ENCODE measurements at places on chromosomes 3 and 15.

DNA sequence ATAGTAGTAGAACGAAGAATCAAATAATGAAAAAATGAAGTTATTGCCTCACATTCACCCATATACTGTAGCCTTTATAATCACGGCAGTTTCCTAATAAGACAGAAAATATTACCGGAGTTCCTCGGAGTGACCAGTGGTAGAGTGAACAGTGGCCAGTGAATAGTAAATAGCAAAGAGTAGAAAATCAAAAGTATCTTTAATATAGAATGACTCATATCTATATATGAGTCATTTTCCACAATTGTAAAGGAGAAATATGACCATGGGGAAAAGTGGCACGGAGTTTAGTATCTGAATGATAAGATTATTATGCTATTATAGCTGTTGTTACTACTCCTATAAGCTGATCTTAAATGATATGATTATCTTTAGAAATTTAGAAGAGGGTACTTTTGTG lies 38.5 kb downstream of the ZBTB20 start:
- no peak for DNase-seq

DNA sequence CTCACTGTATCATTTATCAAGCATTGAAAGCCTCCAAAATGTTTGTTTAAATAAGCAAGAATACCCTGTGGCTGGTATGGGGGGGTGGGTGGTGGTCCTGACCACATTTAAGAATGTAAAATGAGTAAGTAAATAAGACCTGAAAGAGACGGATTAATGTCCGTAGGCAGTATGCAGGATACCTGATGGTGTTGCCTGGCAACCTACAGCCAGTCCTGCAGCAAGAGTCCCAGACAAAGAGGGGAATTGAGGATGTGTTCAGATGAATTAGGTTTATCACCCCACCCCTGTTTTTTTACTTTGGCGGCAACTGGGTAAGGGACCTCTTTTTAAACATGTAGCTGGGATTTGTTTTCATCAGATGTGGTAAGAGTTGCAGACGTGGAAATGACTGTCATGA lies 99.8 kb upstream of the BFSP2 start:
- DNase-seq: no peak

DNA sequence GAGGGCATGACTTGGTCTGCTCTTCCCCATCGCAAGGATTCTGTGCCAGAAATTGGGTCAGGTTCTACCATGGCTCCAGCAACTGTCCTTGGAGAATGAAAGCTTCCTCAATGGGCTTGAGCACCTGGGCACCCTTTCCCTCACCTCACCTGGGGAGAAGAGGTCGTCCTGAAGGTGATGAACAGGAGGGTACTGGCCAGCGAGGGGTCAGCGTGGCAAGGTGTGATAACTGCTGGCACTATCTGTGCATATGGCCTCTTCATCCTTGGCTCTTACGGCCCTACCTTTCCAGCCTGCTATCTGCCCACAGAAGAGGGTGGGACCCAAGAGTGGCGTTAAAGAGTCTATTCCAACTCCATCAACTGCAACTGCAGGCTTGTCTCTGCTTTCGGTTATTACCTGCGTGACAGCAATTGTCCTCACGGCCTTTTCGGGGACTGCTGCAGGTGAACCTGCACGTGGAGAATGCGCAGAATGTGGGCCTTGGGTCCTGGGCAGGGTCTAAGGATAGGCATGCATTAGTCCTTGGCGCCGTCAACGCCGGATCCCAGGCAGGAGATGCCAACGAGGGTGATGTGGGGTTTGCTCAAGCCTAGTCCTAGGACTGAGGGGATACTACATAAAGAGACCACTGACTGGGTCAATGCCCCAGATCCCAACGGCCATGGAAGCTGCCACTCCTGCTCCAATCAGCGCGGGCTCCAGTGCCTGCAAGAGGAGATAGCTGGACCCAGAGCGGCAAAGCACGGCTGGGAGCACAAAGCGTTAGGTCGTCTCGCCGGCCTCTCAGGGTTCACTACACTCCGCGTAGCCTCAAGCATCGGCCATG lies 625 bp upstream of the RBM15B start:
- no peak for DNase-seq

GRCh38 chr3:50648313-50648712 lies 26.4 kb upstream of the DOCK3 start:
- DNase-seq: no peak

GRCh38 chr3:106379251-106379750 lies 510.5 kb upstream of the CBLB start:
- DNase-seq: no peak

DNA sequence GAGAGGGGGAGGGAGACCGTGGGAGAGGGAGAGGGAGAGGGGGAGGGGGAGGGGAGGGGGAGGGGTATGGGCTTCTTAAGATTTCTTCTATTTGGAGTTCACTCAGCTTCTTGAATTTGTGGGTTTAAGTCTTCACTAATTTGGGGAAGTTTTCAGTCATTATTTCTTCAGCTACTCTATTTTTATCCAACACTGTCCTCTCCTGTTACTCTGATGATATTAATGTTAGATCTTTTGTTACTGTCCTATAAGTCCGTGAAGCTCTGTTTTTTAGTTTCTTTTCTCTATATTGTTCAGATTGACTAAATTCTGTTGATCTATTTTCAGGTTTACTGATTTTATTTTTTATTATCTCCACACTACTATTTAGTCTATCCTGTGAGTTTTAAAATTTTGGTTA lies 351.5 kb upstream of the TPM1 start:
- no peak for DNase-seq

- DNase-seq: peak; percentile 52
These were observed 90.2 kb upstream of the CHD2 start for GRCh38 chr15:92809880-92810361.

GRCh38 chr15:60372227-60372626 lies 25.6 kb downstream of the ANXA2 start:
- DNase-seq: no peak

GRCh38 chr3:140341203-140341602 lies 336.7 kb upstream of the TRIM42 start:
- DNase-seq: no peak

DNA sequence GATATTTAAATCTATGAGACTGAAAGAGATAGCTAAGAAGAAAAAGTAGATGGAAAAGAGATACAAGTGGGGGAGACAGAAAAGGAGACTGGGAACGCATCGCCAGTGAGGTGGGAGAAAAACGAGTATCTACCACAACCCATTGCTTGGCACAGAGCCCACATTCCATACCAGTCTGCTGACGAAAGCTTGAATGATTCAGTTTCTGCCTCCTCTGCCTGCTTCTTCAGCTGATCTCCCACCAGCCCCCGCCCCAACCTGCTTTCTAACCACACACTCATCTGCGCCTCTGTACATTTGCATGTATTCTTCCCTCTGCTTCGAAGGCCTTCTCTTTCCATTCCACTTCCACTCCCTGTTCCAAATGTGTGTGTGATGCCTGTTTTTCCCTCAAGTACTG lies 188.1 kb downstream of the USP13 start:
- no peak for DNase-seq

DNA sequence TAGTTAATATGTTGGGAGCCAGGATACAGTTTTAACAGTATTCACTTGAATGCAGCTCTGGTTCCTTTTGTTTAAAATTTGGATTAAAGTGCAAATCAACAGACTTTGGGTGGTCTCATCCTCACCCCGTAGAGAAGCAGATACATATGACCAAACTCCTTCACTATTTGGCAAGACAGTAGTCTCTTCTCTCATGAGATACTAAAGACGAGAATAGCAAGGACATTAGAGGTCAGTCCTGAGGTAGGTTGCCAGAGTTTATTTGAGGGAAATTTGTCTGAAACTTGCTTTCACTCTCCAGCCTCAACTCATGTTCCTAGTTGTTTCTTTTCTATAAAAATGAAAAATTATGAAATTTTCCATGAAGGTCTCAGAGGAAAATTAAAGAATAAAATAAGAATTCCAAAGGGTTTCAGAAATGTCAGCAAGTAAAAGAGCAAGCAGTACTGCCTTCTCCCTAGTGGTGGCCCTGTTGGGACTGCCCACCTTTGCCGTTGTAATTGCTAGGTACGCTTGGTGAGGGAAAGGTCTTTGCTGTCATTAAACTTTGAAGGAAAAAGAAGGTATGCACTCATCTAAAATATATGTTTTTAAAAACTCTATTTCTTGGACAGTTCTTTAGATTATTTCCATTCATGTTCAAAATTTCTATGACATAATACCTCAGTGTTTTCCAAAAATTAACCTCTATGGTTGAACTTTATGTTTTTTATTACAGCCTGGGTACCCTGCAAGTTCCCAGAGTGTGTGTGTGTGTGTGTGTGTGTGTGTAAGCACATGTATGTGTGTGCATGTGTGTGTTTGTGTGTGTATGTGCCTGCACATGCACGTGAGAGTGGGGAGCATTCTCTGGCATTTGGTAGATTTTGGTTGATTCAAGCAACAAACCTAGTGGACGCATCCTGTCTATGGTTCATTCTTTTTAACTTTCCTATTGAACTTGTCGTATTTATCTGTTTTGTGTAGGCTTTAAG lies 111.4 kb downstream of the CMSS1 start:
- no peak for DNase-seq

- DNase-seq: no peak
These were observed 17.5 kb upstream of the ALPK3 start for GRCh38 chr15:84799511-84800187.

- DNase-seq: no peak
These were observed 106.8 kb downstream of the MBNL1 start for GRCh38 chr3:152375546-152375945.

GRCh38 chr3:95750097-95750496 lies 1064.3 kb upstream of the EPHA6 start:
- DNase-seq: no peak

DNA sequence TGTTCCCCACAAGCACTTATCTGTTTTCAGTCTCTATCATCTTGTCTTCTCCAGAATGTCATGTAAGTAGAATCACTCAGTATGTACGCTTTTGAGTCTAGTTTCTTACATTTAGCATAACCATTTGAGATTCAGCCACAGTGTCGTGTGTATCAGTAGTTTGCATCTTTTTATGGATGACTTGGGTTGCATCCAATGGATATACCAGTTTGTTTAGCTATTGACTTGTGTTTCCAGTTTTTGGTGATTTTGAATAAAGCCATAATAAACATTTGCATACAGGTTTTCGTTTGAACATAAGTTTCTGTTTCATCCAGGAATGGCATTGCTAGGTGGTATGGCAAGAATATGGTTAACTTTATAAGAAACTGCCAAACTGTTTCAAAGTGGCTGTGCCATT lies 12.1 kb downstream of the GRIP2 start:
- DNase-seq: no peak

DNA sequence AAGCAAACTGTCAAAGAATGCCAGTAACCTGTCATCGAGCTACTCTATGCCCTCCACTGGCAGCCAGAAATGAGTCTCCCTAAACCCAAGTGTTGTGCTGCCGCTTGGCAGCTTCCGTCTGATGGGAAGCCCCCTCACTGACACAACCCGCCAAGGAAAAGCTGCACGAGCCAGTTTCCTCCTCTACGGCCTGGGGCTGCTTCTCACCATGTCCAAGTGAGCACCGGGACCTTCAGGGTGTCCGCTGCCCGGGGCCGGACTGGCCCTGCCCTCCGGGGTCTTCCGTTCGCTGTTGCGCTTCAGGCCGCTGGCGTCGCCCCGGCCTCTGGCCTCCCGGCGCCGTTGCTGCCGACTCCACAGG lies 490 bp downstream of the TOMM70 start:
- peak; percentile 29 for DNase-seq

DNA sequence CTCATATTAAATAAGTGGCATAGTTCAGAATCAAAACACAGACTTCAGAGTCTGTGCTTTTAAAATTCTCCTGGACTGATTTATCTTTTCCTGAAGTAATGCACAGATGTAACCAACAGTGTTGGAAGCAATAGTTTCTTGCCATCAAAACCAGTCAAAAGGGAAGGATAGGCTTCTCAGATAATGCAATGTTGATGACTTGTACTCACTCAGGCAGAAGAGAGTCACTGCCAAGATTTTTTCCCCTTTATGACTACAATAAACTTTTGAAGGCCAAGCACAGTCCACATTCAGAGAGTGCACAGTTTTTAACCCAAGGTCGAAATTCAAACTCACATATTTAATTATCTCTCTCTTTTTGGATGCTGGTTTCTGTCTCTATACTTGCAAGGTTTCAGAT lies 305.0 kb upstream of the SGO1 start:
- no peak for DNase-seq

Measured in CD4-positive, alpha-beta T cell treated with Interleukin-4 for 1 hour (primary cell).